HuH-7.5 (cell line): ENCODE measurements at places on chromosomes 5 and 9.

DNA sequence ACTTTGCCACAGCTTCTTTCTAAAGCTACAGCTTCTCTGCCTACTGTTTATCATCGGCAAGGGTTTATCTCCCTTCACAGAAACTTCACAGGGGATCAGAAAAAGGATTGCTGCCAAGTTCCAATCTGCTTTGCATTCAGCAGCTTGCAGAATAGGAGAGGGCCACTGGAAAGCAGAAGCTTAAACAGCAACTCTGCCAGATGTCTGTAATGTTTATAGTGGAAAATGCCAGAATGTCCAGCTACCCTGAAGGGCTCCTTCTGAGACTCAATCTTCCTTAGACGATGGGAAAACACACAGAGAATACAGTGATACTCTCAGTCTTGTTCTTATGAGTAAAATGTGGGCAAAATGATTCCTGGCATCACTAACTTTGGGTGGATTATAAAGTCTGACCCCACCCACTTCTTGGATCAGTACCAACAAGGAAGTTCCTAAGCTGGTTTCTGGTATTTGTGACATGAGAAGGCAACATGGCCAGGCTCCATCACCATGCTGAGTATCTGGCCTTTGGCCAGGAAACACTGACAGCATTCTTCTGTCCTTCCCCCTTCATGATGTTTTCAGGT is 19.0 kb downstream of the STOM start:
- no peak for DNase-seq

DNA sequence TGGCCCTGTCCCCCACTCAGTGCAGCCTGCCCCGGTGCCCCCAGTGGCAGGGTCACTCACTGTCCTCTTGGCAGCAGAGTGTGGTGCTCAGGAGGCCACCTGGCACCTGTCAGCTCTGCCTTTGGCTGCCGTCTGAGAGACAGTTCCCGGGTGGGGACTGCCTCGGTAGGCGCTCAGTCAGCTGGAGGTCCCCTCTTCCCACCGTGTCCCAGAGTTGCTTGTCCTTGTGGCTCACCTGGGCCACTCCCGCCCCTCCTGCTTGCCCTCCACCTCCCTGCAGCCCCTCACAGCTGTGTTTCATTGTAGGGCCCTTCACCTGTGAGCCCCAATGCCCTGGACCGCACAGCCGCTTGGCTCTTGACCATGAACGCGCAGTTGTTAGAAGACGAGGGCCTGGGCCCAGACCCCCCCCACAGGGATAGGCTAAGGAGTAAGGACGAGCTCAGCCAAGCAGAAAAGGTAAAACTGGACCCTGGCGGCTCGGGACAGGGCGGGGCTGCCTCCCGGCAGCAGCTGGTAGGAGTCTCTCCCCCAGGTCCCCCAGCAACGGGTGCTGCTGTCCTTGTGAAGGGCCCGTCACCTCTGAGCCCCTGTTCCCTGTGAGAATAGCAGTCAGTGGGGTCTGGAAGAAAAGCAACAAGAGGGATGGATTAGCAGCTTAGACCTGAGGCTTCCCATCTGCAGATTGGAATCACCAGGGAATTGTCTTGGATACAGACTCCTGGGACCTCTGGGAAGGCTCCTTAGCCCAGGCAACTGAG is 122.7 kb downstream of the DAB2IP start:
- DNase-seq: no peak

GRCh38 chr5:178586396-178586795 is 3.8 kb downstream of the COL23A1 start:
- no peak for DNase-seq

DNA sequence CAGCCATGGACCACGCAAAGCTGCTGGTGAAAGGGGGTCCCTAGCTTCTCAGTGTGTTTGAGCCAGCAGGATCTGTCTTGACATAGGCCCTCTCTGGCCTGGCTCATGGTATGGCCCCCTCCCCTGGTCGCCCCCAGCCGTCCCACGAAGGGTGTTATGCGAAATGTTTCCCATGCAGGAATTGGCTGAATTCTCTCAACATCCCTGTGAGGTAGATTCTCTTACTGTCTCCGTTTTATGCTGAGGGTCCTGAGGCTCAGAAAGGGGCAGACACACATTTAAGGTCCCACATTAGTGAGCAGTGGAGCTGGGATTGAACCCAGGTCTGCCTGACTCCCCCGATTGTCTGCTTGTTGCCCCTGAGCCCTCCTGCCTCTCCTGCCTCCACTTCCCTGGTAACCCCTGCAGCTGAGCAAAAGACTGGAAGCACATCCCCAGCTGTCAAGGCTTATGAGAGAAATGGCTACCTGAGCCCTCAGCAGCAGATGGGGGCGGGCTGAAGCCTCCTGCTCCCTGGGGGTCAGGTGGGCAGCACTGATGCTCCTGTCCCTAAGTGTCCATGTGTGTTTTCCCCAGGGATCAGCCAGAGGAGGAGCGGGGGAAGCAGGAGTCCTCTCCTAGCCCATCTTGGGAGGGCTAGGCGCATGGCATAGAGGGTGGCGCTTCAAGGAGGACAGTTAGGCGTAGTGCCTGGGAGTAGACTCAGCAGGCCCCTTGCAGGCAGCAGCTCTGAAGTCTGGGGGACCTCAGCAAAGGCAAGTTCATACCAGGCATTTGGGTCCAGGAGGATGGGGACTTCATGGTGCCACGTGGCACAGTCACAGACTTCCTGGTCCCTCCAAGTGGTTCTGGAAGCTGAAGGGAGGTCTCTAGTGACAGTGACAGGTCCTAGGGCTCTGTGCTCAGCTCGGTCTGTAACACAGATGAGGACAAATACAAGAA is 49.0 kb upstream of the GARNL3 start:
- no peak for DNase-seq

DNA sequence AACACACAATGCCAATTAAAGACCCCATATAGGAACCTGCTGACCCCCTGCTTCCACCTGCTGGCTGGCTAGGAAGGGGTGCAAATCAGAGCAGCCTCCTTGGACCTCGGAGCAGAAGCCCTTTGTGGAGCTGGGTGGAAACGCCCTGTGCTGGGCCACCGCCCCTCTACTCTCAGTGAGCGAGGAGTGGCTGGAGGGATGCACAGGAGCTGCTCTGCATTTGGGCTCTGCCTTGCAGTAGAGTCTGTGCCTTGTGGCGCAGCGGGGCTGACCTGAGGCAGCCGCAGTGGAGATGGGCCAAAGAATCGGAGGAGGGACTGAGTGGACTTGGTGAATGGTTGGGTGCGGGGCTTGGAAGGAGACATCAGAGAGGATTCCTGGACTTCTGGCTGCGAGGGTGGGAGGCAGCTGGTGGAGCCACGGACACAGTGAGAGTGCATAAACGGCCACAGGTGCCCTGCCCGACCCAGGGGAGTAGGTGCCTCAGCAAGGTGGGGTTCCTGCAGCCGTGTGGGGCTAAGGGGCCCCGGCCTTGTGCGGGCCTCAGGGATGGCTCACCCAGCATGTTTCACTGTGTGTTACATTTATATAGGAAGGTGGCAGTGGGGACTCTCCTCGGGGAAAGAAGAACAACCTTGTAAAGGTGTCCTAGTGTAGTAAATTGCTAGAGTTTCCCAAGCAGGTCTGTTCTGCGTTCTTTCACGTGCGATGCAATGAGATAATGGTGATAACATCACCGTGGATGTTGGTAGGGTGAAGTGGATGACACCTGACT is 14.1 kb upstream of the IRX4 start:
- no peak for DNase-seq
